ENCODE measurements at places on chromosomes 16 and 17.
A peak's percentile ranks its signal among the peaks of the same experiment; 100 is the strongest.

- DNase-seq: no peak
Measured at GRCh38 chr17:5715478-5715877, 131.2 kb upstream of the NLRP1 start.

DNA sequence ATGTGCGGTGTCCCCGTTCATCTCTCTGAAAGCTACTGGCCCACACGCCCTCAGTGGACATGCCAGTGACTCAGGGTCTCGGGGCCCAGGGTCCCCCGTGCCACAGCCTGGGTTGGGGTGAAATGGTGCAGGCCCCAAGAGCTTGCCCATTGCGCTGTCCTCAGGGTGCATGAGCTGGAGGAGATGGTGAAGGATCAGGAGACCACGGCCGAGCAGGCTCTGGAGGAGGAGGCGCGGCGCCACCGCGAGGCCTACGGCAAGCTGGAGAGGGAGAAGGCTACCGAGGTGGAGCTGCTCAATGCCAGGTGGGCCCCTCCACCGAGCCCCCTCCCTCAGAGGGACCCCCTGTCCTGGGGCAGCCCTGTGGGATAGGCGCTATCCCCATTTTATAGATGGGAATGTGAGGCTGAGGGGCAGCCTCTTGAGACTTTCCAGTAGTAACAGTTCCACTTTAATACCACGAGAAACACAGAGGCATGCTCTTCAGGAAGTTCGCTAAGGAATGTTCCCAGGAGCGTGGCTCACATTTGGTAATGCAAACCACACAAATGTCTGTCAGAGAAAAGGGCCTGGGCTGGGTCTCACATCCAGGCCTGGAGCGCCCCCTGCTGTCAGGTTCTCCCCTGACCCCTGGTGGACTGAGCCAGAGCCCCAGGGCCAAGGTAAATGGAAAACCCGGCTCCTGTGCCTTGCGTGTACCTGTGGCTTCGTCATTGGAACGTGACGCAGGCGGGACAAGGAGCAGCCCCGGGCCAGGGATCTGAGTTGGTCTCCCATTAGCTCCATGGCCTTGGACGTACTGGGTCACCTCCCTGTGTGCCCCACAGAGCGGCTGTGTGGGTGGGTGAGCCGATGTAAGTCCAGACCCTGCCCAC is 133.7 kb downstream of the RAB11FIP4 start:
- DNase-seq: peak; percentile 73

- DNase-seq: no peak
Measured at GRCh38 chr16:66387817-66388332, 21.4 kb downstream of the CDH5 start.

DNA sequence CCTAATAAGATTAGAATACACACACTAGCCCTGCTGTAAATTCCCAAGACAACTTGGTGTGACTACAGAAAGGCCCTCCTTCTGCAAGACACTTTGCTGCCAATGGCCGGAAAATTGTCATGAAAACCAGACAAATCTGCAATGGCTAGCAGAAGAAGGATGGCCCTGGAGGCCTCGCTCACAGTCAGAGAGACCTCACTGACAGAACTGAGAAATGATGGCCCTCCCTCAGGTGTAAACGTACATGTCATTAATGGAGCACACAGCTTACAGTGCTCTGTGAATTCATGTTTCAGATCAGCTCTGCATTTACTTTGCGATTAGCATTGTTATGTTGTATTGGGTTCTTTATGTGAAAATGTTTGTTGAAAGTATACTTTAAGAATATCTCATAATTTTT is 202.9 kb upstream of the N4BP1 start:
- no peak for DNase-seq

- no peak for DNase-seq
Measured at GRCh38 chr16:58652741-58653140, 23.1 kb upstream of the CNOT1 start.

DNA sequence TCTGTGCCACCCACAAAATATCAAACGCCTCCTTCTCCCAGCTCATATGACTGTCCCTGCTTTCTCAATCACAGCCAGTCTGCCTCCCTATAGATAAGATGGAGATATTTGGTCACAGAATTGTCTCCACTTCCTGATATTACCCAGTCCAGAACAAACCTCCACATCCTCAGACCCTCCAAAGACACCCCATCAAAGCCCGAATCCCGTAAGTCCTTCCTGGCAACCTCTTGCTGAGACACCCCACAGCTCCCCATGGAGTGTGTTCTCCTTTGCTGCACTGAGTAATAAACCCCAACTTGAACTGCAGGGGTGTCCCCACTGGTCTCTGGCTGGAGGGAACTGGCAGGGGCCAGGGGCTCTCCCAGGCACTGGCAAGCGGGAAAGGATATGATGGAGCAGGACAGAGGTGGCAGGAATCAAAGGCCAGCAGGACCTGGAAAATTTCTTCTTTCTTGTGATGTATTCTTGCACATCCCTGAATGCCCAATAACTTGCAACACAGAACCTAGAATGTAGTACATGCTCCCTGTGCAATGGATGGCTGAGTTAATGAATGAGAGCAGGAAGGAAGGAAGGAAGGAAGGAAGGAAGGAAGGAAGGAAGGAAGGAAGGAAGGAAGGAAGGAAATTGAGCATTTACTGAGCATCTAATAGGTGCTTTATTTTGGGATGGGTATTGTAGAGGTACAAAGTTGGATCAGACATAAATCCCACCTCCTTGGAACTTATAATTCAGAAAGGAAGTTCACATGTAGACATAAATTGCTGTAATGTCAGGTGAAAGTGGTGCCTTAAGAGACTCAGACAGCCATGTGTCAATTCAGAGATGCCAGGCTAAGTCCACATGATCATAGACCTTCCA is 13.9 kb downstream of the TMEM114 start:
- DNase-seq: no peak

DNA sequence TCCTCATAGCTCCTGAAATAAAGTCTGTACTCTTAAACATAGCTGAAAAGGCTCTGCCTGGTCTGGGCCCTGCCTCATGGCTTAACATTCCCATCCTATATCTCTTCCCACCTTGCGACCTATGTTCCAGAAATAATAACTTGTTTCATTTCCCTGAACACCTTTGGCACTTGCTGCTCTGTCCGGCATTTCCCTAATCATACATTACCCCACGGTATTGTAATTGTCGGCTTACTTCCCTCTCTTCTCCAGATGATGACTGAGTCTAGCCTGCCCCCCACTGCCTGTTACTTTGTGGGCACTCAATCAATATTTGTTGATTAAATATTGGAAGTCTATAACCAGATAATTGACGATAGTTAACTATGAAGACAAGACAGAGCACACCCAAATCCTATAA is 23.3 kb upstream of the SUPT4H1 start:
- no peak for DNase-seq

DNA sequence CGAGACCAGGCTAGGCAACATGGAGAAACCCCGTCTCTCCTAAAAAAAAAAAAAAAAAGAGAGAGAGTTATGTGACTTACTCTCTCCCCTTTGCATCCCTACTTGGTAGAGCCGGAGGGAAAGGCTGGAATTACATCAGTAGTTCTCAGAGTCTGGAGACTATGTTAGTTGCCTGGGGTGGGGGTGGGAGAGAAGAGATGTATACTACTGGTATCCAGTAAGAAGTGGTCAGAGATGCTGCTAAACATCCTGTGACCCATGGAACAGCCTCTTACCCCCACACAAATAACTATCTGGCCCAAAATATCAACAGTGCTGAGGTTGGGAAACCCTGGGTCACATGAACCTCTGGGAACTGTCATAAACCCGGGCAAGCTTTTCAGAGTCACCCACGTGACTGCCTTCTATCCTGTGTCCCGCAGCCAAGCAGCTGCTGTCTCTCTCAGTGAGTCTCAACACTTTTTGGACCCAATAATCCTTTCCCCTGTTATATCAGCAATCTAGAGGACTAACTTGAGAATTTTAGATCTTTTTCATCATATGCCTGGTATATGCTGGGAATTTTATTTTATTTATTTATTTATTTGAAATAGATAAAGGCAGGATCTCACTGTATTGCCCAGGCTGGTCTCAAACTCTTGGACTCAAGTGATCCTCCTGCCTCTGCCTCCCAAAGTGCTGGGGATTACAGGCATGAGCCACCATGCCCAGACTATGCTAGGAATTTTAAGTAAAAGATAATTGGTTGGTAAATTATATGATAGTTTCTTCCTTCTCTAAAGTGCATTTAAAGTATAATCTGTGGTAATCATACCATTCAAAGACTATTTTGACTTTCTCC is 8.7 kb downstream of the EIF1 start:
- DNase-seq: no peak

DNA sequence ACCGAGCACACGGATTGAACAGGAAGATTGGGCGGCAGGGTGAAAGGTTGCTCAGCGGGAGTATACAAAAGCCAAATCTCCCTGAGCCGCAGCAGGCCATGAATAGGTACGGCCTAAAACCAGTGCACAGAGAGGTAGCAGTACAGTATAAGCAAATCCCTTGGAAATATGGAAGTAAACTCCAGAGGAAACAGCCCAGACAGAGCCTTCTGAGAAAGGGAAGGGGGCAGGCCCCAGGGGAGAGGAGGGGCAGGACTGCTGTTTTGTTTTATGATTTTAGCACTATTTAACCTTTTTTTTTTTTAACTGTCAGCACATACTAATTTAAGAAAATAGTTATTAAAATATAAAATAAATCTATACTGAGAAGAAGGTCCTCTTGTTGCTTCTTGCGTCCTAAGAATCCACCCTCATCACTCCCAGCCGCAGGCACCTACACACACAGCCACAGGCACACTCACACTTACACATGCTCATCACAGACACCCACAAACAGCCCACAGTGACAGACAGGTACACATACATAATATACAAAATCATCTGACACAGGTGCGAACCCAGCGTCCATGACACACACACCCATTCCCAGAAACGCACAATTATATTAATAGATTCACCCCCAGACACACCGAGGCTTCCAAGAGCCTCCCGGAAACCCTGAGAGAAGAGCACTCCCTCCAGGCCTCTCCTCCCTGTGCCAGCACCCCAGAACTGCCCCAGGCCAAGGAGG is 12.8 kb downstream of the PLXDC1 start:
- DNase-seq: no peak

DNA sequence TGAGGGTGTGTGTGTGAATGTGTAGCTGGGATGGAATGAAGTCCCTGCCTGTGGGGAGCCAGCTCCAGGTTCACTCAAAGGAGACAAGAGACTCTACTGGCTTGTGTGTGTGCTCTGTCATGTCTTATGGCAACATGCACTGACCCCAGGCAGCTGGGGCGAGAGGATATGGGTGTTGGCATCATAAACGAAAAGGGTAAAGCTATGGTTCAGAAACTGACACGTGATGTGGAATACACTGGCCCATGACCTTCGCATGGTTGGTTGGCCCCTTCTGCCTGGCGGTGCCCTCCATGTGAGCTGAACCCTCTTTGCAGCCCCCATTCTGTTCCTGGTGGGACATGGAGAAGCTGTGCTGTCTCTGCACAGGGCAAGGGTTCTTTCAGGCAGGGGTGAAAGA is 21.9 kb downstream of the ZNF750 start:
- DNase-seq: no peak

- no peak for DNase-seq
Measured at GRCh38 chr17:4006165-4006589, 41.9 kb upstream of the ATP2A3 start.

- no peak for DNase-seq
Measured at GRCh38 chr16:10324210-10324609, 61.7 kb upstream of the ATF7IP2 start.

DNA sequence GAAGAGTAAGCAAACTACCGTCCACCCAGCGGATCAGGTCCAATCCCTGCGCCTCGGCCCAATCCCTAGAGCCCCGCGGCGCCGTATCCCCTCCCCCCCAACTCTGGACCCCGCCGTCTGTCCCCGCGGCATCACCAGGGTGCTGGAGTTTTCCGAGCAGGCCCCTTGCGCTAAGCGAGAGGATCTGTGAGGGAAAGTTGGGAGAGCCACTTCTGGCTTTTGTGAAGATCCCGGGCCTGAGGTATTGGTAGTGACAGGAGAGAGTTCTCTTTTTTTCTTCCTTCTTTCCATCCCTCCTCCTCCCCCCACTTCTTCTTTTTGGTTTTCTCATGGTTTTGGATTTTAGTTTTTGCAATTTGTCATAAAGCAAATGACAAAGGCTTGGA is 3.5 kb upstream of the DLX4 start:
- DNase-seq: no peak

- DNase-seq: no peak
Measured at GRCh38 chr16:75246504-75247205, 4.8 kb downstream of the BCAR1 start.

DNA sequence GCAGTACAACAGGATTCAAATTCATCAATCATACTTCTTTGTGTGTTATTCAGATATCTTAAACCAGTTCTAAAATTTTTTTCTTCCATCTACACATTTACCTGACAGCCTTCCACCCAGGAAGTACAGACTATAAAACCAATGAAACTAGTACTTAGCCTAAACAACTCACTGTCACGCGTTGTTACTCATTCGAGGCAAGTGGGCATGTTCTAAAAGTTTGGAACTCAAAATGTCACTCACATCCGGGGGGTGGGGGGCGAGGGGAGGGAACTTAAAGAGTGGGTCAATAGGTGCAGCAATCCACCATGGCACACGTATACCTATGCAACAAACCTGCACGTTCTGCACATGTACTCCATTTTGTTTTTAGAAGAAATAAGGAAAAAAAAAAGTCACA is 90.4 kb upstream of the PLEKHM1 start:
- DNase-seq: no peak

- DNase-seq: no peak
Measured at GRCh38 chr17:73503560-73503959, 140.7 kb downstream of the SDK2 start.

GRCh38 chr16:12113523-12114345 is 137.2 kb downstream of the SNX29 start:
- no peak for DNase-seq

- DNase-seq: no peak
Measured at GRCh38 chr16:19876501-19877059, 8.1 kb downstream of the GPRC5B start.

- no peak for DNase-seq
Measured at GRCh38 chr17:53344778-53345177, 477.9 kb upstream of the KIF2B start.

GRCh38 chr16:30079480-30079879 is 3.7 kb downstream of the PPP4C start:
- DNase-seq: no peak

- no peak for DNase-seq
Measured at GRCh38 chr16:78817200-78817739, 717.8 kb downstream of the WWOX start.

DNA sequence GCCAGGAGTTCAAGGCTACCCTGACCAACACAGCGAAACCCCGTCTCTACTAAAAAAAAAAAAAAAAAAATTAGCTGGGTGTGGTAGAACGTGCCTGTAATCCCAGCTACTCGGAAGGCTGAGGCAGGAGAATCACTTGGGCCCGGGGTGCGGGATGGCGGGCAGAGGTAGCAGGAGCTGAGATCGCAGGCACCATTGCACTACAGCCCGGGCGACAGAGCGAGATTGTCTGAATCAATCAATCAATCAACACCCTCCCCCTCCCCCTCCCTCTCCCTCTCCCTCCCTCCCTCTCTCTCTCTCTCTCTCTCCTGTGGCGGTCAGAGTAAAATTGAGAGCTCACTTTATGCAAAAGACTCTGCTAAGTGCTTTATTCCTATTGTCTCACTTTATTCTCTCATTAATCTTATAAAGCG is 1.2 kb downstream of the HSDL1 start:
- DNase-seq: no peak

GRCh38 chr17:82929011-82929622 is 89.3 kb upstream of the ZNF750 start:
- DNase-seq: no peak

GRCh38 chr17:59607817-59608403 is 11.8 kb upstream of the CLTC start:
- DNase-seq: peak; percentile 11

All from stimulated activated CD4-positive, alpha-beta T cell treated with anti-CD3 and anti-CD28 coated beads, Interleukin-4, amount 100 ng/mL, for 4 hours (primary cell).